Kidney epithelial cell (primary cell): ENCODE measurements at places on chromosomes 2 and 18.

DNA sequence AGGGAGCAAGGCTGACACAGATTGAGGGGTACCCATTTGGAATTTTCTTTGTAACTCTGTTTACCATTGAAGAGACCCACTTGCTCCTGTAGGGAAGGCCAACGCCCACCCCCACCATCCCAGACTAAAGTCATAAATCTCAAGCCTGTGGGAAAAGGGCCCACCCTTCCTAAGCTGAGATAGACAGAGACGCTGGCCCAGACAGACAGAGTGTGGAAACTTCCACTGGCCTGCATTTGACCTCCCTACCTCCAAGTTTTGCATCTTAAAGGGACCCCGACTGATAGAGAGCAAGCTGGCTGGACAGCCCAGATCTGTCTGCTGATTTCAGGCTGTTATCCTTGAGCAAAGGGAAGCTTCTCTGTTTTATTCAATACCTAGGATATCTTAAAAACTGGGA, 48.2 kb upstream of the SLC14A2 start:
- DNase-seq = no peak

DNA sequence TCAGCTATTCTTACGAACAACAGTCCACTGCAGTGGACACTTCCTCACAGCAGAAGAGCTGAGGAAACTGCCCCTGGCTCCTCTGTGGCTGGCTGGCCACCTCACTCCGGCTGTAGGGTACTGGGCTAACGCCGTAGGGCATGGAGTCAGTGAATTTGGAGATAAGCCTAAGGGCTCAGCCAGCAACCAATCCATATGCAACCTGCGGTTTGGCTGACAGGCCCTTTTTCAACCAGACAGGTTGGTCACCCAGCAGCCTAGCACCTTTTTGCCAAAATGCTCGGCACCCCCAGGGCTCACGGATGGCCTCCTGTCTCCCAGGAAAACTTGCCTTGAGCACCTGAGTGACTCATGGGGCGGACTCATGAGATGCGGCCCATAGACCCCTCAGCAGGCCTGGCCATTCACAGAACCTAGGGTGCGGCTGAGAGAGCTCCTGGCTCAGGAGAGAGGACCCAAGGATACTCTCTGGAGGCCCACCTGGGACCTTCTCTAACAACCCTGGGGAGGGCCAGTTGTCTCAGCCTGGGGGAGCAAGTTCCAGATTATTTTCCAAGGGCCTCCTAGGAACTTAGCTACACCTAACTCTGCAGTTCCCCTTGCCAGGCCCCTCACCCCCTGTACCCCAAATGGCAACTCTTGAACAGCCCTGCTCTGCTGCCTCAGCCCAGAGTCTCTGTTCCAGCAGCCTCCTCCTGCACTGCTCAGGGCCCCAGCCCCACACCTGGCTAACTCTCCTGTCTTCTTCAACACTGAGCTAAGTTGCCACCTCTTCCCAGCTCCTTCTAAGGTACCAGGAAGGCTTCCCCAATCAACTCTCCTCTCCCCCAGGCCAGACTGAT, 252.1 kb downstream of the CYP26B1 start:
- no peak for DNase-seq

DNA sequence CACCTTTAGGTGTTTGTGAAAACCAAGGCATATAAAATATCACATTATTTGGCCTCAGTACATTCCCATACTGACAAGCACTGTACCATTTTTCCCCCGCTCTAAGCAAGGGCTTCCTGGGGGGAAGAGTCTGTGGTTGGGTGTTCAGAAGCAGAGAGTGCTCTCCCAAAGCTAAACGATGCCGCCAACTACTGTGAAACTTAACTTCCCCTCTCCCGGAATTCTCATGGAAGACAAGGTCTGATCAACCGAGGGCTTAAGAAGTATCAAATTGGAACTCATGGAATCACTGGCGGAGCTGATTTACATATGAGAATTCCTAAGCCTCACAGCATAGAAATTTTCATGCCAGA, 433 bp upstream of the MFF start:
- no peak for DNase-seq

GRCh38 chr2:98647636-98648035, 39.2 kb downstream of the UNC50 start:
- DNase-seq = no peak

DNA sequence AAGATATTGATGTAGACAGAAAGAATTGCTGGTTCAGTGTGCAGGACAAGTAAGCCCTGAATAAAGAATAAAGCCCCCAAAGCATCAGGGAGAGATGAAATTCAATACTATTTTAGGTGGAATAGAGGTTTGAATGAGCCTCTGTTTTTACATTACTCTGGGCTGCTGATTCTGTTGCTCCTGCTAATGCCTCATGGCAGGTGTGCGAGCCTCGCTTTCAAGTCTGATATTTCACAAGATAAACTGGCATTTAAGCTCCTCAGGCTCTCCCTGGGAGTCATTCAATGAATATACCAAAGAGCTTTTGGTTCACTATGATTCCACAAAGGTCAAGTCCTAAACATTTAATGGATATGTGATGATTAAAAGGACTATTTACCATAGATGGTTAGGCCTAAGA, 601.0 kb upstream of the SLC39A10 start:
- DNase-seq = no peak

- DNase-seq = no peak
Observed at GRCh38 chr2:2733818-2734217, 402.7 kb upstream of the MYT1L start.

DNA sequence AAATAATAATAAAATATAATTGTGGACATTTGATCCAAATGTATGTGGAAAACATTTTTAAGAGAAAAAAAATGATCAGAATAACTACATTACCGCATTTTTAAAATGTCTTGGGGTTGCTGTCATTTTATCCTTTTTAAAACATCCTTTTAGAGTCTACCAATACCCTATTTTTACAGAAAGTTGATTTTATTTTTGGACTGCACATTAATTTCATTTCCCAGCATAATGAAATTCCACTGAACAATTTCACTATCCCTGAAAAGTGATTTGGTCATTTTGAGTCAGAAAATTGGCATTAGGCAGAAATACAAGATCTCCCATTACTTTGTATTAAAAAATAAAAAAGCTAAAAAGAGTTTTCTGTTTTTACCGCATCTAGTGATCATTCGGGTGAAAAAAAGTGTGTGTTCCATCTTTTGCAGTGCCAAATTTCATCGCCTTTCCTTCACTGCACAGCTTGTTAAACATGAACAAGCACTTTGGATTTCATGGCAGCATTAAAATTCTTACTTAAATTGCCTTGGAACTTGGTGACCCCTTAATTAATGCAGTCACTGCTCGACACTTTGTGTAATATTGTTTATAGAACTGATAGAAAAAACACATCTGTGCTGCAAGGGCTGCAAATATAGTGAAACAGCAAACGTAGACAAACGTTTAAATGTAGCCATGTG, 611.7 kb downstream of the TSN start:
- no peak for DNase-seq

DNA sequence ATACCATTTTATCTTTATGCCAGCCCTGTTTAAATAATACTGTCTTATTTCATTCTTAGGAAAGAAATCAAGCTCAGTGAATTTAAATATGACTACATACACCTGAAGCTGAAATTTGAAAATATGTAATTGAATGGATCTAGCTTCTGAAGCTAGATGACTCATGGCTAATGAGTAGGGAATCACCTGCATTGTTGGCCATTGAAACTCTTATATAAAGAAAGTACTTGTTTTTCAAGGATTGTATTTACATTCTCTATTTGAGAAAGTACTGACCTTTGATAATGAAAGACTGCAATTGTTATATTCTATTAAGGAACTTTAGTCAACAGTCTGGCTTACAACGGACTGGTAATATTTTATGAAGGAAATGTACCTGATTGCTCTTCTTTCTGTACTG, 346.7 kb upstream of the LRATD1 start:
- DNase-seq = no peak

DNA sequence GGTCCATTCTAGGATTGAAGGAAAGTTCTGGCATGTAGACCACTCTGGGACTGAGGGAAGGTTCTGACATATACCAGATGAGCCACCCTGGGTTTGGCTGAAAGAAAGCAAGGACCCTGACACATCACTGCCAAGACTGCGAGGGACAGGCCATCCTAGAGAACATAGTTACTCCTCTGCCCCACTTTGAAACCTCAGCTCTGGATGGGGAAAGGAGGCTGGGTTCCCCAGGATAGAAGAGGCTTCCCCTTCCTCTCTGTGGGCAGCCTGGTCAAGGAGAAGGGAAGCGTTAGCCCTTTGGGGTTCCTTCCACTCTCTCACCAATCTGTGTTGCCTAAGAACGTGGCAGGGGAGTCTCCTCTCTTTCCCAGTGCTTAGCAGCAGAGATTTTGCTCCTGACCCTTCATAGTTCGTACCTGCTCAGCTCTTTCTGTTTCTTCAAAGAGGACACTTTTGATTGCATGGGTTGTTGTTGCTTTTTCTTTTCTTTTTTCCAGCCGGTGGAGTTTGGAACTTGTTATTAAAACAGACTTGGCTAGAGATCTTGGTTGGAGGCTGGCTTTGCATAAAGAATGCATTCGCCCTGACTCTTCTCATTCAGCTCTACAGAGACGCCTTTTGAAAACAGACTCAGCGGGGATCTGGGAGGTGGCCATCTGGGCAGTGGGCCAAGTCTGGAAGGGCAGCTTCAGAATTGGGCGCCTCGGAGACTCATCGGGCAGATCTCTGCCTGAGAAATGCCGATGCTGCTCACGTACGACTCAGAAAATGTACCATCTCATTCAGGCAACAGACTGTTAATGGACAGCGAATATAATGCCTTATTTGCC, 166.1 kb downstream of the CLIP4 start:
- no peak for DNase-seq
